ENCODE measurements at places on chromosomes 12 and 14.
A peak's percentile ranks its signal among the peaks of the same experiment; 100 is the strongest.

DNA sequence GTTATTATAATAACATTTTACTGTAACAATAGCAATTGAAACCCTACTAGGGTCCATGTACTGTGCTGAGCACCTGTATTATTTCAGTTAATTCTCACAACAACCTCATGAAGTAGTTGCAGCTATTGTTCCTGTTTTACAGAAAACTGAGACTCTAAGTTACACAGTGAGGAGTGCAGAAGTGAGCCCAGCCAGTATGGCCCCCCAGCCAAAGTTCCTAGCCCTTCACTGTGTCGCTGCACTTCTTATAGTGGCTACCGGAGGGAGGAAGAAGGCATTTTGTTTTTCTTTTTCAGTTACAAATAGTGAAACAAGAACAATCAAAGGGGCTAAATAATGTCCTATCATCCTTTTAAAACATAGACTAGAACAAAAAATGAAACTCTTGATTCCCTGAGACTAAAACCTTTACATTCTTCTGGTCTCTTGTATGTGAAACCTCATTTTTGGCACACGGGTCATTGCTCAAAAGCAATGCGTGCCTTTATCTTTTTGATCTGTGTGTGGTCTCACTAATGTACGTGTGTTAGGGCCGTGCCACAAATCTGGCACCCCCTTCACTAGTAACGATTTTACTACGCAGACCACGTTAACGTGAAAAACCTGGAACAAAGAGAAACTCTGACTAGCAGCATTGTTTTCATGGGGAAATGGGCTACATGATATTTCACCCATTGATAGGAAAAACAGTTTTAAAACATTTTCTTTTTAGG, 88.7 kb downstream of the LLPH start:
- DNase-seq = no peak

DNA sequence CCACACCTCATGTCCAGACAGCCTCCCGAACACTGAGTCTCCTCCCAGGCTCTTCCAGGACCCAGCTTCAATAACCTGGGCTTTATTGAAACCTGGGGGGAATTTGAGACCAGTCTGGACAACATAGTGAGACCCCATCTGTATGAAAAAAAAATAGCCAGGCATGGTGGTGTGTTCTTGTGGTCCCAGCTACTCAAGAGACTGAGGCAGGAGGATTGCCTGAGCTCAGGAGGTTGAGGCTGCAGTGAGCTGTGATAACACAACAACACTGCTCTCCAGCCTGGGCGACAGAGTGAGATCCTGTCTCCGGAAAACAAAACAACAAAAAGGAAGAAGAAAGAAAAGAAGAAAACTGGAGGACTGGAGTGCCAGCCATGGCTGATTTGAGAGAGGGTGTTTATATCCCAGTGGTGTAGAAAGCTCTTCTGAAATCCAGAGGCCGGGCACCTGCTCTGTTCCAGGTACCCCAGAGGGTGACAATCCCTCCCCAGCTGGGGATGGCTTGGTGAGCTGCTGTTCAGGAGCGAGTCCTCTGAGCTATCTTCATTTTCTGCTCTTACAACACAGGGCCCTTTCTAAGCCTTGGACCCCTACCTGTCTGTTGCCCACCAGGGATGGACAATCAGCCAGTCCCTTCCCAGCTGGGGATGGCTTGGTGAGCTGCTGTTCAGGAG, 6.0 kb upstream of the PGF start:
- no peak for DNase-seq

DNA sequence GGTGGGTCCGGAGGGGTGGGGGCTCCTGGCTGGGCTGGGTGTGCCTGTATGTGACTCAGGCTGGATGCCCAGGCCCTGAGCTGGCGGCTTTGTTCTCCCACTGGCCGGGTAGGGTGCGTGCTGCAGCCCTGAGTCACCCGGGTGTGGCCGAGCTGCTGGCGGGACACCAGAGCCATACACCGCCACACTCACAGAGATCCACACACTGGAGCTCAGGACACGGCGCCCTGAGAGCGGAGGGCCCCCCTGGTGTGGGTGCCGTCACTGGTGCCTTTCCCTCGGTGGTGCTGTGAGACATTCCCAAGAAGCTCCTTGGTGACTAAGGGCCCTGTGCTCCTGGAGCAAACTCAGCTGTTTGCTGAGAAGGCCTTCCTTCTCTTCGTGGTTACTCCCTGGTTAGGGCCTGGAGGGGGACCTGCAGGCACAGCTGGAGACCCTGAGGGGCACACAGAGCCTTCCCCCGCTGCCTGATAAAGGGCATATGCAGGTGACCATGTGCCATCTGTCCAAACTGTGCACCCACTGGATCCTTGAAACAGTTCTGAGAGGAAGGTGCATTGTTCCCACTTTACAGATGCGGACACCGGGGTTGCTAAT, 44.3 kb downstream of the KRT80 start:
- peak; percentile 97 for DNase-seq

- peak; percentile 58 for DNase-seq
Measured at GRCh38 chr14:35378425-35379233, 25.9 kb downstream of the NFKBIA start.

DNA sequence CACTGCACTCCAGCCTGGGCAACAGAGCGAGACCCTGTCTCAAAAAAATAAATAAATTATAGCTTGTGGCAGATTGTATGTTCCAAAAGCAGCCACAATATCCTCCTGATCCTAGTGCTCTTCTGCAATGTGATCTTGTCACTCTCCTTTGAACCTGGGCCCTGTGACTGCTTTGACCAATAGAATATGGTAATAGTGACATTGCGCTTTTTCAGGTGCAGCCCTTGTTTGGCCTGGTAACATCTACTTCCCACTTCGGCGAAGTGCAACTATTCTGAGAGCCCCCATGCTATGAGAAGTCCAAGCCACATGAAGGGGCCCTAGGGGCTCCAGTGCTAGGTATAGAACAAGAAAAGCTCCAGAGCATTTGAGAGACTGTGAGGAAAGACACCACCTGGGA, 31.1 kb upstream of the DENND5B start:
- no peak for DNase-seq
